Activated CD4-positive, alpha-beta T cell treated with anti-CD3 and anti-CD28 coated beads for 4 hours (primary cell): ENCODE measurements at places on chromosomes 2 and 18.

DNA sequence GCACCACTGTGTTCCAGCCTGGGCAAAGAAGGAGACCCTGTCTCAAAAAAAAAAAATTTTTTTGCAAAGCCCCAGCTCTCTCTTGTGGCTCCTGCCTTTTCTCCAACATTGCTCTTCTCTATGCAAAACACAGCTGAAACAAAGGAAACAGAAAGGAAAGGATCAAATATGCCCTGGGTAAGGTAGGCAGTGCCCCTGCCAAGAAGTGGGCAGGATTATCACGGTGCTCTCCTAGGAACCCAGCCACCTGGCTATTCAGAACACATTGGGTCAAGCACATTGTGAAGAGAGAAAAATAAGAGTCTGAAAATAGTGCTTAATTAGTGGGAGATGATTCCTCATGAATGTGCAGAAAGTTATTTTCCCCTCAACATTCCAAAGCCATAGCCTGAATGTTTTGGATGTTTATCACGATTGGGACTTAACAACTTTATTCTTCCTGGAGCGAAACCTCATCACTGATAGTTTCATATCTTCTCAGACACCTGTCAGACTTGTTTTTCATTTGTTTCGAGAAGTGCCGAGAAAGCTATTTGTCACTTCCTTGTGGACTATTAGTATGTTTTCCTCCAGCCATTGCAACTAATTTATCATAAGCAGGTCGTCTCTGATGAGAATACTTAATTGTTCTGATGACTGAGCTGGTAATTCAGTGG, 42.7 kb upstream of the RPL31 start:
- no peak for DNase-seq

DNA sequence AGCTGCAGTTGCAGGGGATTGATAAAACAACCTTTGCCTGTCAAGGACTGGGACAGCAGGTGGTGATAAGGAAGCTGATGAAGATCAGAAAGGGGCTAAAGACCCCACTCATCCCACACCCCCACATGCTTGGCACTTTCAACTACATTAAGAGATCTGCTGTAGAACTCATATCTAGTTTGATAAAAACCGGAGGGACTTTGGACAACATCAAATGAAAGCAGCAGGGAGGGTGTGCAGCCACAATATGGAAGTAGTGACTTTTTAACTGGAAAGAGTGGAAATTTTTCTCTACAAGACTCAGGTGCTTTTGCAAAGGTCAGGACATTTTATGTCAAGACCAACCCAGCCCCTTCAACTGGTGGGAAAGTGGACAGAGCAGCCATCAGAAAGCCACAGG, 56.8 kb downstream of the TBC1D8 start:
- no peak for DNase-seq

GRCh38 chr2:16763493-16763899, 97.9 kb upstream of the CYRIA start:
- DNase-seq: no peak

GRCh38 chr2:20934236-20934635, 109.6 kb downstream of the APOB start:
- no peak for DNase-seq

DNA sequence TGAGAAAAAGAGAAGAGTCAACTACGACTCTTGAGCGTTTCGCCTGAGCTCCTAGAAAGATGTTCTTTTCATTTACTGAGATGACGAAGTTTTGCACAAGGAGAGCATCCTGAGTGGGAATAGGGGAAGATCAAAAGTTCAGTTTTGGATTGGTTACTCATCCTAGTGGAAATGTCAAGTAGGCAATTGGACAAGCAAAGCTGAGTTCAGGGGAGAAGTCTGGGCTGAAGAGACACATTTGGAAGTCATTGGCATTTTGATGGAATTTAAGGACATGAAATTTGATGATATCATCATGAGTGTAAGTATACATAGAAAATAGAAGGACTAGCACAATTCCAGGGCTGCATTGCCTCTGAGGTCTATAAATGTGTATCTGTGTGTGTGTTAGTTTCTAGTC, 416.6 kb downstream of the RAD51AP2 start:
- DNase-seq: no peak

DNA sequence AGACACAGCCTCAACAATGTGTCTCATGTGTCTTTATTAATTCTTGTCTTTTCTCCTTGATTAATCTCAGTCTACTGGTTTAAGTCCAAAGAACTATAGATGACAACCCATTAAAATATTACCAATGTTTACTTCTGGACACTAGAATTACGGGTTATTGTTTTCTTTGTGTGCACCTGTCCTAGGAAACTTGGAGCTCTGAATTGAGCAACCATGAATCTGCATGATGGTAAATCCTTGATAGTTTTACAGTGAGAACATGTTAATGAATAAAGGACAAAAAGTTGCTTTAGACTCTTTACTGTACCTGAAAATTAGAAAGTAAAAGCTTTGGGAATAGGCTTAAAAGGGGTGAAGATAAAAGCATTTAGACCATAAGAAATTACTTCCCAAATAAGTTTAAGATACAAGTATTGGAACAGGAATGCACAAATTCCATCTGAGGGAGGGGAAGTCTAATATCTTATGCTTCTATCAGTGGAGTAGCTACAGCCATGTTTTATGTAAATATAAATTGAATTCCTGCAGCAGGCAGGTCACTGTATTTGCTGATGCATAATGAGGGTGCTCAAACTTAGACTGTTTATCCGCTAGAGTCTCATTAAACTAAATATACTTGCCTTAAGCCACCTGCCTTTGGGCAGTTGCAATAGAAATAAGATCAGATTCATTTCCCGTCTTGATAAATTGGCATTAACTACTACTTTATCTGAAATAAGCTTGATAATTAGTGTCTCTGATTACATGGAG, 603.7 kb upstream of the GCFC2 start:
- no peak for DNase-seq

DNA sequence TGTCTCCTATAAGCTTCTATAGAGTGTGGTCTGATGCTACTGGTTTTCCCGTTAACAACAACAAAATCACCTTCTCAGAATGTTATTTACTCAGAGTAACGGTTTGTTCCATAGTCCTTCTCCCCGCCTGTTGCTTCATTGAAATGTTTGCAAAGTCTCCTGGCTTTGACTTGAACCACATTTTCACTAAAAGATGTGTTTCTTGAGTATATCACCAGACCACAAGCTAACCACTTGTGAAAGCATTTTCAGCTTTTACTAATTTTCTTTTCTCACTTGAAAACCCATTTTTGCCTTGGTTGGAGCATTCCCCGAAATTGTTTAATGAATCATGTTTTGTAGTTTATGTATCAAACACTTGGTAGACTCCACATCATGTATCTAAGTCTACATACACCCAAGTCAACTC, 121.2 kb downstream of the DPP4 start:
- peak; percentile 9 for DNase-seq

DNA sequence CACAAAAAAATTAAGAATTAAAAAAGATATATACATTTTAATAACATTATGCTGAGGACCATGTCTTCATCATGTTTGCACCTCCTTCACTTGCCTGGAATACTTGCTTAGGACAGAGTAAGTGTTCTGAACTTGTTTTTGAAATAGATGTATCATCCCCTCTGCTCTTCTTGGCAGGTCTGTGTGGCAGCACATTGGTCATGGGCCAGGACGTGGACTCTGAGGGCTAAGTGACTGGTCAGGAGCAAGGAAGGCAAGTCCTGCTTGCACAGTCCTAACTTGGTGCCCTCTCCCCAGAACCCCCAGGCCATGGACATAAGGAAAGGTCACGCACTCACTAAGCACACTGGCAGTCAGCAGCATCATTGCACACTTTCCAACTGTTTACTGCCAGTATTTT, 95.8 kb downstream of the PTPRM start:
- no peak for DNase-seq

- no peak for DNase-seq
Observed at GRCh38 chr2:57981083-57981768, 65.4 kb upstream of the VRK2 start.

DNA sequence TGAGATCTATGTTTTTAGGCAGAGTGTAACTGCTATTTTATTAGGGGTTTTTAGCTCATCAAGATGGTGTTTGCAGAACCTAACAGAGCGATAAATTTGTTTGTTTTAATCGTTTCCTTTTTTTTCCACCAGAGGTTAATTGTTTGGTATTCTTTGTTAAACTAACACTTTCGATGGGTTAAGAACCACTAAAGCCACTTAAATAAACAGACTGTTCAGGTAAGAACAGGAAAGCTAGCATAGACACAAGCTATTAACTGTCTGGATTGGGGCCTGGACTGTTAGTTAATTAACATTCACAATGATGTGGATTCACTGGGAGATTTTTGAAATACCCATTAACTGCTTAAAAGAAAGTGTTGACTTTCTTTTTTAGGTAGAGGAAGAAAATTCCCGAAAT, 209.0 kb upstream of the COPS8 start:
- no peak for DNase-seq

- DNase-seq: no peak
Observed at GRCh38 chr18:68454511-68455228, 260.2 kb downstream of the TMX3 start.

DNA sequence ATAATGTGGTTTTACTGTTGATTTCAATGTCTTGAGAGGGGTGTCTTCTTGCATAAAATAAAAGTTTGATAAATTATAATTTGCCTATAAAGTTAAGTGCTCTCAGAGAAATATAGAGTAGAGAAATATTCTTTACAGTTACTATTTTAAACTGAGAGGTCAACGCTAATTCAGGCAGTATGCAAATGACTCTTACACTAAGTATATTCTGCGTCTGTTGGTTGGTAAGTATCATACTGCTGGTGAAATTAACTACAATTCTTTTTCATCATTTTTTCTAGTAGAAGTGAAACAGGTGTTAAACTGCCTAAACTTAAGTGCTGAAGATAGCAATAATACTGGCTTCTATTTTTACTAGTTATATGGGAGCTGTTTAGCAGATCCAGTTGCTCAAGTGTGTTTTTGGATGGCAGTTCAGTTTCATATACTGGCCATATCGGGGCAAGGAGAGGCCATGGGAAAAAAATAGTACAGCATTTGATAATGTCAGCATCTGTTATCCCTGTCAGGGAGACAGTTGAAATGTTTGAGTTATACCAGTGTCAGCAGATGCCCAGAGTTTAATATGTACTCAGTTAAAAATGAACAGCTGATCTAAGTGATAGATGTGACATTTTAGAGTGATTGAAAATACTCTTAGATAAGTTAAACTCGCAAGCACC, 86.2 kb downstream of the MIB1 start:
- no peak for DNase-seq

GRCh38 chr2:15177103-15177502, 384.0 kb downstream of the NBAS start:
- peak; percentile 64 for DNase-seq

DNA sequence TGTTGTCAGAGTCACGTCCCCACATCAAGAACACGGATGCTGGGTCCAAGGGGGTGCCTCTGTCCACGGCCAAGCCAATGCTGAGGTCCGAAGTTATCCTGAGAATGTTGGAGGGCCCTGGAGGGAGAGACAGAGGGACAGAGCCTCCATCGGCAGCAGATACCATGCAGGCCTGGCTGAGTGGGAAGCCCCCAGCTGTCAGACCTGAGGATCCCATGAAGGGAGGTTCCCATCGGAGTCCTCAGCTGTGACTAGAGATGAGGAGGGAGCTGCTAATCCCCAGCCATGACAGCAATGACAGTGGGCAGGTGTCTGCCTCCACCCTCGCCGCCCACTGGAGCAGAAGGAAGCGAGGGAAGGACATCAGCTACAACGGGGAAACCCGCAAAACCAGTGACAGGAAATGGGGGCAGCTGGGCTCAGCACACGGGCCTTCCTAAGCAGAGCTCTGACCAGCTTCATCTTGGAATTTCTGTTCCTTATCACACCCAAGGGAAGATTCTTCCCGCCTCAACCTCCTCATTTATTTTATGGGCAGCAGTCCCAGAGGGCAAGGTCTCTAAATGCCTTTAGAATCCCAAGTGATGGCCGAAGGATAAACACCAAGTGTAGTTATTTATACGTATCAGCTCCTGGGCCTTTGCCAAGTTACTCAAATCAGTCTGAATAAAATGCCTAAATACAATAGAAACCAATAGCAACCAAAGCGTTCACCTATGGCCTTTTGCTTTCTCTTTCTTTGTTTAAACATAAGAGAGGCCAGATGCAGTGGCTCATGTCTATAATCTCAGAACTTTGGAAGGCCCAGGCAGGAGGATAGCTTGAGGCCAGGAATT, 32.2 kb downstream of the FAM178B start:
- DNase-seq: no peak

DNA sequence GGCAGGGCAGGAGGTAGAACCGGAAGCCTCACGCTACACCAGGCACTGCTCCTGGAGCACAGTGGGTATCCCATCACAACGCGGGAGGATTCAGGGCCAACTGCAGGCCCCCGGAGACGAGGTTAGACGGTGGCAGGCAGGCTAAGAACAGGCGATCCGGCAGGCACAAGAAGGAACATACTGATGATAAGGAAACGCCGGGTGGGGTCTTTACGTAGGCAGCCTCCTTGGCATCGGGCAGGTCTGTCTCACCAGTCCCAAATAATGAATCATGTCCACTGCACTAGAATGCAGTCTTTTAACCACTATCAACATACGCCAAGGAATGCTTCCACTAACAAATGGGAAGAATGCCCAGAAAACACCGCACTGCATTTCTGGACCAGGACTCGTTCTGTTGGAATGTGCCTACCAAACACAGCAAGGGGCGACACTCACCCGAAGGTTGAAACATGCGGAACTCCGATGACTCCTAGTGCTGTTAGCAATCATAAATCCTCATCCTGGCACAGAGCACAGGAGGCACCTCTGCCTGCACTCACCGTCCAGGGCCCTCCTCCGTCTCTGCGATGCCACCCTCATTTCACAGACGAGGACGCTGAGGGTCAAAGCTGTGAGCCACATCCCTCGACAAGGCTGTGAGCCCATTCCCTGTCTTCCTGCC, 35.2 kb downstream of the ZNF516 start:
- DNase-seq: no peak

GRCh38 chr2:169513926-169514325, 4.4 kb downstream of the KLHL41 start:
- DNase-seq: no peak

DNA sequence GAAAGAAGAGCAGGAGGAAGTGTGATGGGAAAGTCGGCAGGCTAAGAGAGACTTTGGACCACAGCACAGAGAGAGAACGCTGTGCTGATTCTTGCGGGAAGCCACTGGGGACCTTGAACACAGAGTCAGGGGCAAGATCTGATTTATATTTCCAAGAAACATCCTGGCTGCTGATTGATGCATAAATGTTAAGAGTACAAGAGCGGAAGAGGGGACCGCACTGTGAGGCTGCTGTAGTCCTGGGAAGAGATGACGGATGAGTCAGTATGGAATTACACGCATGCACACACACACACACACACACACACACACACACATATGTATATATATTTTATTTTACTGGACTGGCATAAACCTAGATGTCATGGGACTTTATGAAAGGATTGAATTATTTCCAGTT, 865.6 kb upstream of the ID2 start:
- no peak for DNase-seq

GRCh38 chr2:10654069-10654468, 35.7 kb downstream of the NOL10 start:
- peak; percentile 64 for DNase-seq

DNA sequence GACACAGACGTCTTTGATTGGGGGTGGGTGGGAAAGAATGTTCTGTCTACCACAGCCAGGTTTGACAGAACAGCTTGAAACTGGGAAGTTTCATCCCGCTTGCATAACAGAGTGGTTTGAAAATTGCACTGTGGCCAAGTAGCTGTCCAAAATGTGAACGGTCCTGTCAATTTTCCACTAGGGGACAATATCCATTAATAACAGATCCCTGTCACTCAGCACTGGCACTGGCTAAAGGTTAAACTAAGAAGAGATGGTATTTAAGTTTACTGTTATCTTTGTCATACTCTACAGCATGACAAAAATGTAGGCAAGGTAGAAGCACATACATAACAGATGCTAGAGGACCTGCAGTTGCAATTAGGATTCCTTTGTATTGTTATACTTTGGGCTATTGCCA, 55.6 kb upstream of the ACMSD start:
- DNase-seq: no peak

- DNase-seq: no peak
Observed at GRCh38 chr2:234374150-234374508, 122.8 kb downstream of the ARL4C start.
